ENCODE measurements at places on chromosomes 16 and 17.

DNA sequence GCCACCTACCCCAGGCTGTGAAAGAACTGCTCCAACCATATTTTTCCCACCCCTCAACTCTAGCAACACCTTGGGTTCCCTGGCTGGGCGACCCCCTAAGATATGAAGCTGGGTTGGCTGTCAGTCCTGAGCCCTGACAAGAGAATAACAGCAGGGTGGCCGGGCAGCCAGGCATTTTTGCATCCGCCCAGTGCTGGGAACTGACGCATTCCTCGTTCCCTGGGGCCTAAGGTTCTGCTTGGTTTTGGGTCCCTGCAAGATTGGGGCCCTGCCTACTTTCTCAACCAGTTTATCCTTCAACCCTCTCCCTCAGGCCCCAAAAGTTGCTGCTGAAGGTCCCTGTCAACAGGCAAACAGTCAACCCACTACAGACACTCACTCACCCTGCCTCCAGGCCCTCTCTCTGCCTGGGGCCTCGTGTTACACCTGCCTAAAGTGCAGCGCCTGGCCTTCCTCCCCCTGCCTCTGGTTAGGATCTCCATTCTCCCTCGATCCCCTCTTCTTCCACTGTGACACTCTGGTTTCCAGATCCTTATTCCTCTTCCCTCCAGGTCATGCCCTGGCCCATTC lies 151.5 kb downstream of the STX8 start:
- H3K36me3 ChIP-seq, result no peaks in the 10 kb centered on the region
- no peaks in the 10 kb centered on the region for H3K27me3 ChIP-seq
- no peaks in the 10 kb centered on the region for H3K4me1 ChIP-seq
- DNase-seq, result no peak
- no peak overlapping the region for H3K27ac ChIP-seq
- no peak overlapping the region for H3K4me3 ChIP-seq

GRCh38 chr17:35763767-35764122 lies 3.1 kb downstream of the C17orf50 start:
- peaks cover 5% of the 10 kb centered on the region for H3K4me1 ChIP-seq
- no peaks in the 10 kb centered on the region for H3K27me3 ChIP-seq

- DNase-seq, result peak; percentile 97
- peaks cover 45% of the 10 kb centered on the region for H3K4me1 ChIP-seq
- H3K36me3 ChIP-seq, result no peaks in the 10 kb centered on the region
Measured at GRCh38 chr17:7836596-7837407, 2.8 kb downstream of the KDM6B start.

- no peak overlapping the region for H3K27ac ChIP-seq
- DNase-seq, result peak; percentile 78
- no peaks in the 10 kb centered on the region for H3K27me3 ChIP-seq
Measured at GRCh38 chr17:72407336-72407909, 286.6 kb downstream of the SOX9 start.

GRCh38 chr17:67532326-67532871 lies 155.3 kb downstream of the PITPNC1 start:
- no peaks in the 10 kb centered on the region for H3K36me3 ChIP-seq
- no peak overlapping the region for H3K27ac ChIP-seq
- DNase-seq, result no peak

DNA sequence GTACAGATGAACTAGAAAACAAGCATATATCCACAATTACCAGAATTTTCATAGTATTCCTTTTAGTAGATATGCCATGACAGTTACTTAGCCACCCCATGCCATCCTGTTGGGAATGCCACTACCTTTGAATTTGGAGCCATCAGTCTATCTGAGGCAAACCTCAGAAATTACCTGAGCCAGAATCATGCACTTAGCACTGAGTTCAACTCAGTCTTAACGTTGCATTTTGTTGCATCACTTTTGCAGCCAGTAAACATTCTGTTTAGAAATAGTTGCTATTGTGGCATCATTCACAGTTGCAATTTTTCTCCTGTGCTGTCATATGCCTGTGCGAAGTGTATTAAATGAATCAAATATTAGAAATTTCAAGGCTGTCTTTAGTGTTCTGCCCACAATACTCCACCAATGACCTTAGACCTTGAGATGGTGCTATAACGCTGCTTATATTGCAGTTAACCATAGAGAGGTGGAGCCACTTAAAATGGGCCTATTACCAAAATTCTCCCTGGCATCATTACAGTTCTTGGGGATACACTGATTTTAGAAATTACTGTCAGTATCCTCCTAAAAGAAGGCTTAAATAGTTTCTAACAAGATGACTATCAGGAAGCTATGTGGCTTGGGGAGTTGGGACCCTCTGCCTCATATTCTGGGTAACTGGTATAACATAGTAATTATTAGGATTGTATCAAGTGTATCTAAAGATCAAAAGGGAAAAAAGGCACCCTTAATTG lies 11.1 kb downstream of the PTRH2 start:
- no peak overlapping the region for H3K27ac ChIP-seq
- no peak for DNase-seq
- H3K27me3 ChIP-seq, result no peaks in the 10 kb centered on the region
- no peaks in the 10 kb centered on the region for H3K4me1 ChIP-seq
- no peak overlapping the region for H3K4me3 ChIP-seq

GRCh38 chr16:25523183-25523582 lies 168.6 kb upstream of the HS3ST4 start:
- no peaks in the 10 kb centered on the region for H3K4me1 ChIP-seq
- no peaks in the 10 kb centered on the region for H3K36me3 ChIP-seq
- H3K27ac ChIP-seq, result no peak overlapping the region
- no peak for DNase-seq
- H3K27me3 ChIP-seq, result no peaks in the 10 kb centered on the region

DNA sequence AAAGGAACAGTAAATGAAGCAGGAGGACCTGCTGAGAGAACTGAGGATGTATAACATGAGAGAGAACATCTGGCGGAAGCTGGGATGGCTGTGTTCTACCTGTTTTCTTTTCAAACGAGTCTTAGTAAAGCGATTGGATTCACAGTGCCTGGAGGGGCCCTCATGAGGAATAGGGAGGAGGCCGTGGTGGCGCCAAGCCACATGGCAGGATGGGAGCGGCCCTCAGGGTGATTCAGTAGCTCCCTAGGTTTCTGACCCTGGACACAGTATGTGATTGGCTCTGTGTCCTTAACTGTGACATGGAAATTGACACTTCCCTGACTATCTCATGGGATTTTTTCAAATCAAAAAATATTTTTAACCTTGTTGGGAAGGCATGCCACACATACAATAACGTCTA lies 32.1 kb downstream of the USP43 start:
- no peak overlapping the region for H3K4me3 ChIP-seq
- H3K27me3 ChIP-seq, result no peaks in the 10 kb centered on the region
- no peak for DNase-seq
- no peaks in the 10 kb centered on the region for H3K4me1 ChIP-seq
- H3K36me3 ChIP-seq, result no peaks in the 10 kb centered on the region

DNA sequence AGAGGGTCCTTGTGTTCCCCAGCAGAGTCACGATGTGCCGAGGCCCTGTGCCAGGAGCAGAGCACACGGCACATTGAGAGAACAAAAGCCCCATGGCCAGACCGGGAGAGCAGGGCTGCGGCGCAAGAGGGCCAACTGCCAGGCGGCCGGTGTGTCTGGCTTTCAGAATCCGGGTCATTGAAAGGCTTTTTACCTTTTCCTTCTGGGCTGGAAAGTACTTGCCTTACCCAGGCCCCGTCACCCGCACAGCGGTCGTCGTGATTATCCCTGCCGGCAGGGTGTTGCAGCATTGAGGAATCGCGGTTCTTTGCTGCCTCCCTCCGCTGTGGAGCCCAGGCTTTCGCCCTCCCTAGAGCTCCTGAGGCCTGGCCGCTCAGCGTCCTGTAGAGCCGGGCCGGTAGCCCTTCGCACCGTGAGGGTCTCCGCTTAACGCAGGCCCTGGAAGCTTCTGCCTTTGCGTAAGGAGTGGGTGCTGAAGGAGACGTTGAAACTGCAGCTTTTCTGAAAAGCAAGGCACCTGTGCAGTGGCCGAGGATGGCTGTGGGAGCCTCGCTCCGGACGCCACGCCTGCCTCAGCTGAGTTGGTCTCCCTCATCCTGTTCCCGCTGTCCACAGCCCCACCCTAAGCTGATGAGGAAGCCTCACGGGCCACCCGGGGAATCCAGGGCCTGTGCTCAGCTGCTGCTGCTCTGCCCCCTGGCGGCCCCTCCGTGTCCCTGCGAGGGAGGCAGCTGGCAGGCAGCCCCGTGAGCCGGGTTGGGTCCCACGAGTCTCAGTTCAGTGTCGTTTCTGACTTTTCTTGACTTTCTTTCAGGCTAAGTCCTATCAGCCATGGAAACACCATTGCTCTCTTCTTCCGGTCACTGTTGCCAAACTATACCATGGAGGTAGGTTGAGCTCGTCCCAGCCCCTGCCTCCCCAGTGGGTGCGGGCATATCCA lies 8.6 kb upstream of the MC1R start:
- peak; percentile 89 for DNase-seq
- H3K27ac ChIP-seq, result peak overlapping the region; percentile 10
- no peaks in the 10 kb centered on the region for H3K27me3 ChIP-seq
- peaks cover 5% of the 10 kb centered on the region for H3K4me1 ChIP-seq

GRCh38 chr17:30332057-30332542 lies 1.8 kb downstream of the TMIGD1 start:
- no peaks in the 10 kb centered on the region for H3K36me3 ChIP-seq
- DNase-seq, result no peak
- no peak overlapping the region for H3K27ac ChIP-seq
- no peaks in the 10 kb centered on the region for H3K27me3 ChIP-seq
- no peak overlapping the region for H3K4me3 ChIP-seq

DNA sequence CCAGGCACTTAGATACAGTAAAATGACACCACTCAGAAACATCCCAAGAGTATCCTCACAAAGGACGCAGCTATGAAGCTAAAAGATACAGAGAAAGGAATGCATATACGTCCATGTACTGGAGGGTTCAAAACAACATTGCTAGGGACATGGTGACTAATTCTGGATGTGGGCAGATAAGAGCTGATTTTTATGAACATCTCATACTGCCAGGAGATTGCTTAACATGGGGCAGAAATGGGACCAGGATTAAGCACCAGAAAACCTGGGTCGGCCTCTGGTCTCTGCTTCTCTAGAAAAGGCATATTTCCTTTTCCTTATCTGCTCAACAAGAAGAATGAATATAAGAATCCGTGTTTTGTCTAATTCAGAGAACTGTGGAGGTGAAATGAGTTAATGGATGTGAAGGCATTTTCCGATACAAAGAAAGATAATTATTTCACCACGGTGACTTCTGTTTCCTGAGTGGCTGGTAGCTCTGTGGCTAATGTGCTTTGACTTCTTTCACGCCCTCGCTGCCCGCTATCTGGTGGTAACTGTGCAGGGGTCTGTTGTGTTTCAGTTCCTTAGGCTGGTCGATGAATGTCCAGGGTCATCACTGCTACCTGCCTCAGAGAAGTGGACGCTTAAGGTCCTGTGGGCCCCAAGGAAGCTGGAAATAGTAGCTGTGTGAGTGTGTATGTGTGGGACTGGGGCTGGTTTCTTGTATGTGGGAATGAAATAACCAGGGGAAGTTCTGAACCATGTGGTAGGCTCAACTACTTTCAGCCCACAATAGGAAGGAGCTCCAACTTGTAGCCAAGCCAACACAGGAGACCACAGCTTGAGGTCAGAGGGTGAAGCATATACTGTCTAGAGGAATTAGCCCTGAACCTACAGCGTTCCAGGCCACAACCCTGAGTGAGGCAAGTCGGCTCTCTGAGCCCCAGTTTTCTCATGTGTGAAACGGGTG lies 15.8 kb upstream of the CCL5 start:
- H3K27ac ChIP-seq, result no peak overlapping the region
- no peak for DNase-seq
- H3K4me1 ChIP-seq, result no peaks in the 10 kb centered on the region
- H3K4me3 ChIP-seq, result no peak overlapping the region
- no peaks in the 10 kb centered on the region for H3K36me3 ChIP-seq

DNA sequence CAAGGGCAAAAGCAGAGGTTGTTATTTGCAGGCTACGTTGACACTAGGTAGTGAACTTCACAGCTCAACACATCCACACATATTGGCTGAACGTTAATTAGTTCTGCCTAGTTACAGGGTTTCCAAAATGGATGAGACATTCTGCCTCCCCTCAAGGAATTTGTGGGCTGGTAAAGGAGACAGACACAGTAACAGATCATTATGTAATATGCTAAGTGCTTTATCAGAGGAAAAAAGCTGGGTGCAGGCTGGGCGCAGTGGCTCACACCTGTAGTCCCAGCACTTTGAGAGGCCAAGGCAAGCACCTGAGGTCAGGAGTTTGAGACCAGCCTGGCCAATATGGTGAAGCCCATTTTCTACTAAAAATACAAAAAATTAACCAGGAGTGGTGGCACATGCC lies 26.2 kb downstream of the BMERB1 start:
- no peaks in the 10 kb centered on the region for H3K4me1 ChIP-seq
- no peaks in the 10 kb centered on the region for H3K36me3 ChIP-seq
- no peak overlapping the region for H3K27ac ChIP-seq
- no peaks in the 10 kb centered on the region for H3K27me3 ChIP-seq

DNA sequence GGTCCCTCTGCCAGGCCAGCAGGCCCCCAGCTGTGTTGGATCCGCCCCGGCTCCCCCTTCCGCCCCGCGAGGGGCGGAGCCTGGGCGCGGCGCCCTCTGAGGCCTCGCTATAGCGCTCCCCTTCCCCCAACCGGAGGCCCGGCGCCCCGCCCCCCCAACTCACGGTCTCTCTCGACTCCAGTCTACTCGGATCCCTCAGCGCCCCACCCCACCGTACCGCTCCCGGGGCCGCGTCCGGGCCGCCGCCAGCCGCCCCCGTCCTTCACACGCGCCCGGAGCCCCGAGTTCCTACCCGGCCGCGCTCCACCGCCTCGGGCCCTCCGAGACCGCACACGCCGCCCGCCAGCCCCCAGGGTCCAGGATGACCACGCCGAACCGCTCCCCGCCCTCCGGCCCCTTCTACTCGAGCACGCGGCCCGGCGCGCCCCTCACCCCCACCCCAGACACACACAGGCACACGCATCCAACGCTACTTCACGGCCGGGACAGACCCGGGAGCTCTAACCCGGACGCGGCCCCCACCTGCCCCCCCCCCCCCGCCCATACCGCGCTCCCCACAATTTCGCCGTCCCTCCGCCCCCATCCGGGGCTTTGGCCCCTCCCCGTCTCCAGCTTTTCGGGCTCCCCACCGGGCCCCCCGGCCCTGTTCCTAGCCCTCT lies 1.4 kb downstream of the PHF23 start:
- peak; percentile 89 for DNase-seq
- H3K36me3 ChIP-seq, result no peaks in the 10 kb centered on the region
- H3K4me1 ChIP-seq, result peaks cover 47% of the 10 kb centered on the region
- H3K27me3 ChIP-seq, result no peaks in the 10 kb centered on the region
